ENCODE measurements at places on chromosomes 5 and 9. TPM values are rescaled to one million over a fixed set of nuclear protein-coding genes. Genes with fewer than 3 reads are reported as not detected.
A peak's percentile ranks its signal among the peaks of the same experiment; 100 is the strongest.

DNA sequence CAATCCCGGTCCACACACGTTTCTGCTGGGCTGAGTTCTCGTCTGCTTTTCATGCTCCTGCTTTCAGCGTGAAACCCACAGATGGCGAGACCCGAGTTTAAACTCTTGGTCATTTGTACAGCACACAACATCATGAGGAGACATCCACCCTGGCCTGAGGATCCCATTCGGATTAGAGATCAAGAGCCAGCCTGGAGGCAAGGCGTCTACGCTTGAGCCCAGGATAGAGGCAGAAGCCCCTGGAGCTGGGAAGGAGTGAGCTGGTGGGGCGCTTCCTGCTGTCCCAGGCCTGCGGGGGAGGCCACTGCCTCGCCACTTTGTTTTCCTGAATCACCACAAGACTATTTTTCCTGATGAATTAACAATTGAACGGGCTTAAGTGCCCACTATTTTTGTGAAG lies 281.9 kb upstream of the IRX4 start:
- no peak overlapping the region for H3K27ac ChIP-seq
- H3K4me3 ChIP-seq = no peak overlapping the region
- no peak for DNase-seq
- no peaks in the 10 kb centered on the region for H3K36me3 ChIP-seq
- H3K27me3 ChIP-seq = peaks cover 6% of the 10 kb centered on the region

GRCh38 chr5:2750026-2750757 lies 1.3 kb downstream of the IRX2 start:
- H3K4me1 ChIP-seq = no peaks in the 10 kb centered on the region
- peaks cover 92% of the 10 kb centered on the region for H3K27me3 ChIP-seq
- no peak overlapping the region for H3K4me3 ChIP-seq
- no peaks in the 10 kb centered on the region for H3K36me3 ChIP-seq

Gene PCDHGA6
- 2.8 TPM for total RNA-seq

Gene EIF4E1B
- not detected for total RNA-seq

Gene DNAH5
- 0.09 TPM for total RNA-seq

DNA sequence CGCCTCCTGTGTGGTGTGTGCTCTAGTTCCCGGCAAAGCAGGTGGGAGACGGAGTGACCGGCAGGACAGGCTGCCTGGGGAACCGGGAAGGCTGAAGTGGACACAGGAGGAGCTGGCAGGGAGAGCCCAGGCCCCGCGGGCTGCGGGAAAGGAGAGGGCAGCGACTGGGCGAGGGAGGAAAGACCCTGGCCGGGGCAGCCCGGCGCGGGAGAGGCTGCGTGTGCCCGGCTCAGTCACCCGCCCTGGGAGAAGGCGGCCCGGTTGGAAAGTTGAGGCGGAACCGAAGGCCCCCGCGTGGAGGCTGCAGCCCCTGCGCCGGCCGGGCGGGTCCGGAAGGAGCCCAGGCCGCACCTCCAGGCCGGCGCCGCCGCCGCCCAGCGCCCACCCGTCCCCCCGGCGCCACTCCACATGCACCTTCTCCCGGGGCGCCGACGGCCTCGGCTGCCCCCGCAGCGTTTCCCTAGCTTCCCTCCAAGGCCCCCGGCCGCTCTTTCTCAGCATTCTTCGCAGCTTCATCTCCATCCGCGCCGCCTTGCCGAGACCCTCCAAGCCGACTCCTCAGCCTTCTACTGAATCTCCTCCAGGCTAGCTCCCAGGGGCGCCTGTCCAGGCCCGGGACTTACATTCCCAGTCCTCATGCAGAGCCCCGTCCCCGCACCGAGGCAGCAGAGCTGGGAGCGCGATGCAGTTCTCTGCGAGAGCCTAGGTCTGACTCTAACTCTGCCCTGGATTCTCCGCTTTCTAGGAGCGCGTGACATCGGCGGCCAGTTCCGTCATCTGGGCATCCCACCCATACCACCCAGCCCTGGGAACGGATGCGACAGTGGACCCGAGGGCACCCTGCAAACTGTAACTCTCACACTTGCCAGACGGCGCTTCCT lies 152.0 kb downstream of the ERCC6L2 start:
- H3K4me1 ChIP-seq = peaks cover 4% of the 10 kb centered on the region
- no peaks in the 10 kb centered on the region for H3K27me3 ChIP-seq
- no peak overlapping the region for H3K27ac ChIP-seq
- no peak for DNase-seq
- H3K4me3 ChIP-seq = peak overlapping the region; percentile 42

Gene ENTPD8
- 0.17 TPM for total RNA-seq

Gene IL5
- not detected for total RNA-seq

- no peak overlapping the region for H3K27ac ChIP-seq
- H3K36me3 ChIP-seq = no peaks in the 10 kb centered on the region
- no peaks in the 10 kb centered on the region for H3K4me1 ChIP-seq
- no peak for DNase-seq
Measured at GRCh38 chr5:171363846-171364245, 23.8 kb upstream of the NPM1 start.

DNA sequence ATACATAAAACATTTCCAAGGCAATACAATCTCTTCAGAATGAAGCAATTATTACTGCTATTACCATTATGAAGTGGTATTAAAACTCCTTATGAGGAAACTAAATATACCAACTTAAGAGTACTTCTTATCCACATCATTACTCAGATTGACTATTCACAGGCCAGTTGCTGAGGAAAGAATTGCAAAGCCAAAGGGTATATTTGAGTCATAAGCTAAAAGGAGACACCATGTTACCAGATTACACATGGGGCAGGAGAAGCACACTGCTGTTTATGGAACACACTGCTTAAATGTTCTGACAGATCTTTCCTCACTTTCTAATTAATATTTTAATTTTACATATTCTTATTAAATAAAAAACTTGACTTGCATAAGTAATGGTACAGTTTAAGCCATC lies 1726.4 kb upstream of the NUDT12 start:
- no peak for DNase-seq
- no peaks in the 10 kb centered on the region for H3K36me3 ChIP-seq
- no peaks in the 10 kb centered on the region for H3K4me1 ChIP-seq
- H3K4me3 ChIP-seq = no peak overlapping the region
- H3K27me3 ChIP-seq = no peaks in the 10 kb centered on the region

- DNase-seq = no peak
- H3K27me3 ChIP-seq = no peaks in the 10 kb centered on the region
- no peaks in the 10 kb centered on the region for H3K36me3 ChIP-seq
- peaks cover 6% of the 10 kb centered on the region for H3K4me1 ChIP-seq
- H3K4me3 ChIP-seq = peak overlapping the region; percentile 61
- no peak overlapping the region for H3K27ac ChIP-seq
Measured at GRCh38 chr9:98191671-98192502, 550 bp downstream of the CORO2A start.

- no peak overlapping the region for H3K27ac ChIP-seq
- H3K4me3 ChIP-seq = no peak overlapping the region
- no peak for DNase-seq
- no peaks in the 10 kb centered on the region for H3K27me3 ChIP-seq
Measured at GRCh38 chr5:173850659-173851058, 37.5 kb upstream of the CPEB4 start.

DNA sequence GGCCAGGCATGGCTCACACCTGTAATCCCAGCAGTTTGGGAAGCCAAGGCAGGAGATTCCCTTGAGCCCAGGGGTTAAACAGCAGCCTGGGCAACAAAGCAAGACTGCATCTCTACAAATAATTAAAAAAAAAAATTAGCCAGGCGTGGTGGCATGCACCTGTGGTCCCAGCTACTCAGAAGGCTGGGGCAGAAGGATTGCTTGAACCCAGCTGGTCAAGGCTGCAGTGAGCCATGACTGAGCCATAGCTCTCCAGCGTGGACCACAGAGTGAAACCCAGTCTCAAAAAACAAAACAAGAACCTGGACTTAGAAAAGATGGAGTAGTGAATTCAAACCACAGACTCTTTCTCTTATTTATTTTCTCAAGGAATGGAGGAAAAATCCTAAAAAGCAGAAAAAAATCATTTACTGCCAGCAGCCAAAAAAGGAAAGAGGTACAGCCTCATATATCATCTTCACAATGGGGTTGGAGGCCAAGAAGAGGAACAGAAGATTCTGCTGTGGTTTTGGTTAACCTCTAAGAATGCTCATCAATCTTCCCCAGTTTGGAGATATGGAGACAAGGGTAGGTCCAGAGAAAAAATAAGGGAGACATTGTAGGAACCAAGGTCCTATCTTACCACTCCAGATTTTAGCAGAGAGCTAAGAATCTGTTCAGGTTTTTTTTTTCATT lies 40.0 kb upstream of the MYO10 start:
- H3K27ac ChIP-seq = no peak overlapping the region
- H3K27me3 ChIP-seq = no peaks in the 10 kb centered on the region
- H3K36me3 ChIP-seq = no peaks in the 10 kb centered on the region
- H3K4me3 ChIP-seq = no peak overlapping the region
- DNase-seq = no peak

Gene PGM5
- total RNA-seq = 70.7 TPM
